Kasumi-1 (cell line): ENCODE measurements at places on chromosomes 1 and 21.

DNA sequence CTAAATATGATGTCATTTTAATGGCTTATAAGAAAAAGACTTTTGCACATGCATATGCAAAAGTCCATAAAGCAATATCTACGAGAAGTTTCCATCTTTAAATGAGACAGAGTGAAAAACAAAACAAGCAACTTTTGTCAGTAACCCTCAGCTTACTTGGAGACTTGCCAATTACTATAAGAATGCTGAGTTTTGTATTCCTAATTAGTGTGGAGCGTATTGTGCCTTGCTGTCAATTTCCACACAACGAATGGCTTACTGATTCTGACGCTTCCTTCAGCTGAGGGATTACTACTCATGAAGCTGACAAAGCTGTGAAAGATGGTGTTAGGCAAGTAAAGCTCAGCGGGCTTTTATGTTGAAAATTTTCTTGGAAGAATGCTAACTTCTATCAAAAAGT lies 440.4 kb upstream of the ADAMTS5 start:
- DNase-seq = no peak

DNA sequence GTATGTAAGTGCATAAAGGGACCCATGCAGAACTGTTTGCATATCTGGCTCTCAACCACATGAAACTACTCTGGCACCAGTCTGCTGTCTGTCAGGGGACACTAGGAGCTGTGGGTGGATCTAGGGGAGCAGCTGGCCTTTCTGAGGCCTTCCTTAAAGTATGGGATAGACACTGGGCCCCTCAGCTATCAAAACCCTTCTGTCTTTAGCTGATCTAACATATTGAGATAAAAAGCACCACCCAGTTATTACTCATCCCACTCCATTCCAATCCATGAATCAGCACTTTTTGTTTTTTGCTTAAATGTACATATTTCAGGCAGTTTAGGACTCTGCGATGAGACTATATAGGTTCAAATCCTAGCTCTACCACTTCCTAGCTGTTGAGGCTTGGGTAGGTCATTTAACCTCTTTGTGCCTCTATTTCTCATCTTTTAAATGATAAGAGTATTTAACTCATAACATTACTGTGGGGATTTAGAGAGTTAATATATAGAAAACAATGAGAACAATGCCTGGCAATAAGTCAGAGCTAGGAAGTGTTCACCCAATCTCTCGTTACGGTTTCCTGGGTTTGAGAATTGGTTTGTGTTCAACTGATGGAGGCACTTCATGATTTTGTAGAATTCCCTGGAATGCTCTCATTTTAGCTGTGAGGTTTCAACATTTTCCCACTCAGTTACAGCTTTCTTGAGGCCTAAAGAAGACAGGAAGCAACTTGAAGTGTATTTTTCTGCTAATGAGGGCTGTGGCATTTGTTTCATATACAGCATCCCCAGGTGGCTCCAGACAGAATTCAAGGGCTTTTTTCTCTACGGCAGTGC lies 68.9 kb downstream of the LRIG2 start:
- DNase-seq = no peak

- DNase-seq = no peak
These were observed 51.5 kb upstream of the WNT2B start for GRCh38 chr1:112457241-112457640.

- DNase-seq = no peak
These were observed 28.2 kb upstream of the PPP1R15B start for GRCh38 chr1:204439621-204440375.

- DNase-seq = no peak
These were observed 7.1 kb upstream of the FAM131C start for GRCh38 chr1:16080422-16081150.

GRCh38 chr1:247865416-247865815 lies 8.4 kb downstream of the TRIM58 start:
- no peak for DNase-seq

DNA sequence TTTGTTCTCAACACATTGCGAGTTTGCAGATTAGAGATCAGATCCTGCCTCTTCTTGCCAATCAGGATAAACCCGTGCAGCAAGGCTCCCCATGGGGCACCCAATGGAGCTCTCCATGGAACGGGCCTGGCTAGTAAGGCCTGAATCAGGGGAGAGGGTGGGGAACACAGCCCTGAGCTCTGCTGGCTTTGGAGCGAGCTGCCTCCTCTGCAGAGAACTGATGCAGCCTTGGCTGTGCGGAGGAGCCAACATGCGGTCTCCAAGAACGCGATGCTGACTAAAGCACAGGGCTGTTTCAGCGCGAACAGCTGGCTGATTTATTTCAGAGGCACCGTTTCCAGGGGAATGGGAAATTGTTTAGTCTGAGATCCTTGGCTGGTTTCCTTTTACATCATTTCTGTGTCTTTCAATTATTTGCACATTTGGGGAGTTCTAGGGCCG lies 139.7 kb downstream of the TSEN15 start:
- no peak for DNase-seq

- DNase-seq = no peak
These were observed 4.5 kb downstream of the LIN9 start for GRCh38 chr1:226304291-226304955.

DNA sequence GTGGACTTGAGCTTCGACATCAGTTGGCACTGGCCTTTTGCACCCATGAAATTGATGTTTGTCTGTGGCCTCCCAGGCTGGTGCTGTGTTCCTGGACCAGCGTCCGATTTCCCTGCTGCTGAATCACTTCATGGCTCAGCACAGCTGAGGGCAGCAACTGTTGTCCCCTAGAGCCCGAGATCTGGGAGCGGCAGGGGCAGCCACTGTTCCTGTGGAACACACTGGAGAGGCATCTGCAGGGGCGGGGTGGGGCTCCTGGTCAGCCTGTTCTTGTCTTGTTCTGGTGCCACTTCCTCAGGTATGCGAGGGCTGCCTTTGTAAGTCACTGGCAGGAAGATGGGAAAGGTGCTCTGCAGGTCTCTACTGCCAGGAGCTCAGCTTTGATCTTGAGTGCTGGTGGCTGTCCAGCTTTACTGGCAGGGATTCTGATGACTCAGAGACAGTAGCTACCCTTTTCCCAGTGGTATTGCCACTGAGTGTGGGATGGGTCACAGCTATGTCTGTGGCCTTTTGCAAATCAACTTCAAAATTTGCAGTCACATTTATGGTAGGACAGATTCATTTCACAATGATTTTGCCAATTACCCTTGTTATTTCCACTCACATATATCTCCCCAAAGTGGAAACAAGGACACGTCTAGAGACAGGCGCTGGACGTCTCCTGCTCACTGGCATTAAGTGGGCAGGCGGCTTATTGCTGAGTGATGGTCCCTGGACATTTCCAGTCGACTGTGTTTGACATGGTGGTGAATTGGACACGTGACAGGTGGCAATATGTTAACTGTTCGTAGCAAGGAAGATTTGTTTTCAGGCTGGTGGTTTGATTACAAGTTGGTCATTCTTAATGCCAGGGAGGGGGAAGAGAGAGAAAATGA lies 15.3 kb downstream of the AGPAT3 start:
- no peak for DNase-seq

- DNase-seq = no peak
These were observed 151.5 kb downstream of the SMYD3 start for GRCh38 chr1:246355411-246356230.

- DNase-seq = no peak
These were observed 235.4 kb upstream of the KAZN start for GRCh38 chr1:14363036-14363590.
